ENCODE measurements at places on chromosomes 5 and 9.

GRCh38 chr9:130934702-130935647 is 4.1 kb downstream of the FIBCD1 start:
- DNase-seq = no peak

DNA sequence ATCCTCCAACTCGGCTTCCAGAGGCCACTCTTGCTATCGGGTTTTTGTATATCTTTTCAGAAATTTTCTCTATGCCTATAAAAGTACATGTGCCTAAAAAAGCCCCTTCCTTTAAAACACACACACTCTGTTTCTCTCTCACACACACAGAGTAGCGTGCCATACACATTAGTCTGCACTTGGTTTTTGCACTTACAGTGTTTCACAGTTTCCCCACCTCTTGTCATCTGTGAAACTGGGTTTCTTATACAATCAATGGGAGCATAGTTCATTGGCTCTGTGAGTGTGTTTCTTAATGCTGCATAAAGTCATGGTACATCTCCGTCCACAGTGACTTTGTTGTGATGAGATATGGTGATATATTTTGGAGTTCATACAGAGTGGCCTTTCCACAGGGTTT is 664 bp upstream of the IGFBPL1 start:
- DNase-seq = no peak

- DNase-seq = no peak
These were observed 747 bp upstream of the UNC5A start for GRCh38 chr5:176809544-176810080.

GRCh38 chr5:38757451-38758245 is 88.2 kb upstream of the OSMR start:
- DNase-seq = no peak

- no peak for DNase-seq
These were observed 9.4 kb upstream of the RNF180 start for GRCh38 chr5:64156261-64156660.

Data from SK-N-DZ (cell line).